ENCODE measurements at places on chromosomes 5 and 9.
A peak's percentile ranks its signal among the peaks of the same experiment; 100 is the strongest.

- no peak for DNase-seq
These were observed 24.4 kb downstream of the ATOX1 start for GRCh38 chr5:151734064-151734408.

DNA sequence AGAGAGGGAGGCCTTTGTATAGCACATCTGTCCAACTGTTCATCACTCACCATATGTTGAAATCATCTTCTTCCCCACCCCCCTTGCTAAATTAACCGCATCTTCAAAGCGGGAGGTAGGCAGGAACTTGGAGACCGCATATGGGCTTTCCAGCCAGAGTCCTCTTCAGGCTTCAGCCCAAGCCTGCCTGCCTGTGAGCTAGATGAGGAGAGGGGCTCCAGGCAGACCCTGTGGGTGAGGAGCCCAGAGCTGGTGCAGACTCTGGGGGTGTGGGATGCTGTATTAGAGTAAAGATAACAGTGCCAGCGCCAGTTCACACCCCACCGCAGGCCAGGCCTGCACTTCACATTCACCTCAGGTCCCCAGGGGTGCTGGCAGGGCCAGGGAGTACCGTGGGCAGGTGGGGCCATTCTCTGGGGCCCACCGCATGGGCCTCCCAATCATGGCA, 16.2 kb downstream of the PRRC2B start:
- DNase-seq = no peak

DNA sequence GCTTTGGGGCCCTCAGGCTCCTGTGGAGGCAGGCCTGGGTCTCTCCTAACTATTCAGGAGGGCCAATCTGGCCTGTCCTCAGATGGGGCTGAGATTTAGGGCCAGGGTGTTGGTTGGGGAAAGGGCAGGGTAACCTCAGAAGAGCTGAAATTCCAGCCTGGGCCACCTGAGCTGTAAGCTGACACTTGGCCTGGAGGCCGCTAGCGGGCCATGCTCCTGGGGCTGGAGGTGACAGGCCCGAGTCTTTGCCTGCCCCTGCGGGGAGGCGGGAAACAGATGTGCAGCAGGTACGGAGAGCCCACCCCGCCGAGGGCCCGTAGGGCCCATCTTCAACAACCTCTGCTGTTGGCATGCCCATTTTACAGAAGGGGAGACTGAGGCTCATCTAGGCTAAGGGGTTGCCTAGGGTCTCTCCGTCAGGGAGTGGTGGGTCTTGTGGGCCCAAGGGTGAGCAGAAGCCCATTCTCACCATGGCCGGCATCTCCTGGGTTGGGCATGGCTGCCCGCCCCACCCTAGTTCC, 69.5 kb downstream of the RXRA start:
- DNase-seq = no peak

DNA sequence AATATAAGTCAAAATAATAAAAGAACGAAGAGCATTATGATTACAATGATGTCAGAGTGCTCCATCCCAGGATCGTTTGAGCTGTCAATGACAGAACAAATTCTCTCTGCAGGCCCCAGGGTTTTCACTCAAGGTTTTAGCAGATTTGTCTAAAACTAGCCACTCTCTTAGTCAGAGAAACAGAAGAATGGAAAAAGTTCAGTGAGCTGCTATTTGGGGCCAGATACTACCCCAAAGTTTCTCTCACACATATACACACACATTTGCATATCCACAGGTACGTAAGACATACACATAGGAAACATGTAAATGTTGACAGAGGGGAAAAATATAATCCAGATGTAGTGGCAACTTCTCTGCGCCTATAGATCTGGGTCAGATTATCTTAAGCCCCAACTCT, 76.3 kb upstream of the SEMA6A start:
- DNase-seq = no peak

- DNase-seq = no peak
These were observed 158.3 kb upstream of the MAP3K1 start for GRCh38 chr5:56656846-56657726.

- no peak for DNase-seq
These were observed 8.9 kb downstream of the CXCL14 start for GRCh38 chr5:135569755-135570452.

GRCh38 chr5:132677191-132677590, 3.4 kb downstream of the IL4 start:
- DNase-seq = peak; percentile 59

- no peak for DNase-seq
These were observed 382.8 kb upstream of the WWC1 start for GRCh38 chr5:167908606-167909005.

GRCh38 chr5:1753490-1753889, 46.1 kb downstream of the MRPL36 start:
- no peak for DNase-seq

- no peak for DNase-seq
These were observed 134.8 kb downstream of the KCNIP1 start for GRCh38 chr5:170638454-170639220.

GRCh38 chr5:17346811-17347210, 129.4 kb downstream of the BASP1 start:
- DNase-seq = no peak

DNA sequence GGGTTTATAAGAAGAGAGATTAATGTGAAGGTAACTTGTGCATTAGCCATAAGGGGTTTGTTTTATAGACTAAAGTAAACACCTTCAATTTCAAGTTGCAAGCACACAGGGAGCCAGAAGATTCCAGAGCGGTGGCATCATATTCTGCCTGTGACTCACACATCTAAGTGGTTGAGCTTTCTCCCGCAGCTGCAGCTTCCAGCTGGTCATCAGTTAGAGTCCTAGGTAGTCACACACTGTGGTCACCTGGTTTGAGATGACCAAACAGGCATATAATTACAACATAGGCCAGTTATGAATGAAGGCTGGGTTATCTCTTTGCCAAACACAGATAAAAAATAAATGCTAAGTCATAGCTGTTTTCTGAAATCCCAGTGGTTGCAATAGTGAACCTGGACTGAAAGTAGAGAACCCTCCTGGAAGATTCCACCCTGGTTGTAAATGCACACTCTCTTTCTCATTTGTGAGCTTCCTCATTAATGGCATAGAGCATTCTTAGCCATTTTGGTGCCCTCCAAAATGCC, 171.3 kb downstream of the GDNF start:
- peak; percentile 94 for DNase-seq

Data from HS-27A (cell line).